ENCODE measurements at places on chromosomes 5 and 9. TPM values are rescaled to one million over a fixed set of nuclear protein-coding genes. Genes with fewer than 3 reads are reported as not detected.

- H3K4me1 ChIP-seq: no peaks in the 10 kb centered on the region
- no peak overlapping the region for H3K4me3 ChIP-seq
- no peak for DNase-seq
Measured at GRCh38 chr9:116075191-116075590, 78.4 kb upstream of the PAPPA start.

DNA sequence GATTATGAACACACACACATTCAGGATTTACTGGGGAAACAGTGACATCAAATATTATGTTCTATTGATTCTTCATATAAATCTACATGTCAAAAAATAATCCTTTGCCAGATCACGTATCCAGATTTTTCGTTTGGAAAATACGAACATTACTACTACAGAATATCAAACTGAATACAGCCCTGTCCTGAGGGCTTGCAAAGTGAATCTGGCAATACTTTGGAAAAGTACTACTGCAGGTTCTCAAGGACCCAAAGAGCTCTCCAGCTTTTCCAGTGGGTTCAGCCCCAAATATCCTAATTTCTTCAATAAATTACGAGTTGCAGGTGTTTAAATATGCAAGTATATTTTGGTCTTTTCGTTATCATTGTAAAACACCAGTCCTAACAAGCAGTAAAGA, 411 bp upstream of the NDUFS4 start:
- peaks cover 5% of the 10 kb centered on the region for H3K4me1 ChIP-seq
- no peak for DNase-seq
- H3K27ac ChIP-seq: peak overlapping the region; percentile 85

DNA sequence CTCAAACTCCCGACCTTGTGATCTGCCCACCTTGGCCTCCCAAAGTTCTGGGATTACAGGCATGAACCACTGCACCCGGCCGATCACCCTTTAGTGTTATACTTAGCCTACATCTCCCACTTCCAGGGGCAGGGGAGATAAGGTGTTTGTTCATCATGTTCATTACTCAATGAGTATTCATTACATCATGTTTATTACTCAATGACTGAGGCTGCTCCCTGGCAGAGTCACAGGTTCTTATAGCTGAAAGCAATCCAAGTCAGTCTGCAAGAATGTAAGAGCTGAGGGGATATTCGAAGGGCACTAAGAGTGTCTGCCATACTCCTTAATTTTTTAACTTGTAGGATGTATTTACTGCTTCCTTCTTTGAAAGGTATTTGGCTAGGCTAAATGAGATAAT, 214.2 kb downstream of the SPATA31D1 start:
- no peaks in the 10 kb centered on the region for H3K36me3 ChIP-seq
- H3K4me1 ChIP-seq: no peaks in the 10 kb centered on the region
- no peaks in the 10 kb centered on the region for H3K27me3 ChIP-seq
- no peak for DNase-seq
- no peak overlapping the region for H3K4me3 ChIP-seq

- no peaks in the 10 kb centered on the region for H3K36me3 ChIP-seq
- no peak for DNase-seq
- H3K27ac ChIP-seq: no peak overlapping the region
- no peak overlapping the region for H3K4me3 ChIP-seq
- H3K4me1 ChIP-seq: no peaks in the 10 kb centered on the region
Measured at GRCh38 chr5:83179966-83180365, 102.6 kb downstream of the XRCC4 start.

DNA sequence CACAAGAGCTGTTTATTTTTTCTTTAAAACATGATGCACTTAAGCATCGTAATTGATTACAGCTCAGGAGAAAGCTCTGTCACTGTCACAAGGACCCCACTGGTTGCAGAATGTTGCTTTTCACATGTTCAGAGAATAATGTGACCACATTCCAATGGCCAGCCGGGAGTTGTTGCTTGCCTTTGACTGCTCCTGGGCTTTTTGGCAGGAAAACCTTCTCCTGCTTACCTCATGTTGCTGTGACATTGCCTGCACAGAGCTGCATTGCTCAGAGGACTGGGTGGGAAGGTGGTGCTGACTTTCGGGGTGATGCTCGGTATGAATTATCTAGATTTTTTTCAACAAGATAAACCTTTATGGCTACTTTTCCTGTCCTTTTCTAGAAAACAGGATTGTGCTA, 88.2 kb downstream of the PALM2AKAP2 start:
- no peak overlapping the region for H3K27ac ChIP-seq
- H3K4me1 ChIP-seq: no peaks in the 10 kb centered on the region
- DNase-seq: no peak
- no peak overlapping the region for H3K4me3 ChIP-seq

DNA sequence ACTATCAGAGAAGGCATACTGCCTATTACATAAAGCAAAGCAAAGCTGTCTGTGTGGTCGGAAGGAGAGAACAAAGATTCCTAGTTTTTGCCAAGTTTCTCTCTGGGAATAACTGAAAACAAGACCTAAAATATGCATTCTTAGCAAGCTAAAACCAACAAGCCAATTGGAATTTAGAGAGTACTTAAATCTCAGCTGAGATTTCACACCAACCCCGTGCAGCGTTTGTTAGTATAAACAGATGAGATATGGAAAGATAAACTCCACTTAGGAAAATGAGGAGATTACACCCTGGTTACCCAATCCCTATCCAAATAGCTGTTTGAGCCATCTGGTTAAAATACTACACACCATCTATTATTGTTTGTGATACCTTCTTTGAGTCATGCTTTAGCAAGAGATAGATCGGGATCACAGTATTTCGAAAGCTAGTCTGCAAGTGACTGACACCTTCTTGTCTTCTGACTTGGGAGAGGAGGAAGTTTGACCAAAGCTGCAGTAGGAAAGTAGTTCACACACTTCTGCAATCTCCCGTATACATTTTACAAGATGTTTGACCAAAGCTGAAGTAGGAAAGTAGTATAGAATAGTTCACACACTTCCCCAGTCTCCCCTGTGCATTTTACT, 18.2 kb downstream of the FAF2 start:
- H3K4me3 ChIP-seq: no peak overlapping the region
- H3K4me1 ChIP-seq: peaks cover 23% of the 10 kb centered on the region
- peaks cover 7% of the 10 kb centered on the region for H3K36me3 ChIP-seq

GRCh38 chr5:171270136-171270535, 38.9 kb upstream of the TLX3 start:
- H3K4me3 ChIP-seq: no peak overlapping the region
- no peaks in the 10 kb centered on the region for H3K4me1 ChIP-seq
- no peaks in the 10 kb centered on the region for H3K27me3 ChIP-seq
- no peak for DNase-seq
- no peaks in the 10 kb centered on the region for H3K36me3 ChIP-seq
- no peak overlapping the region for H3K27ac ChIP-seq

- H3K27me3 ChIP-seq: no peaks in the 10 kb centered on the region
- no peak overlapping the region for H3K27ac ChIP-seq
- H3K4me1 ChIP-seq: no peaks in the 10 kb centered on the region
- DNase-seq: no peak
- H3K36me3 ChIP-seq: no peaks in the 10 kb centered on the region
Measured at GRCh38 chr5:167936944-167937634, 354.4 kb upstream of the WWC1 start.

- H3K36me3 ChIP-seq: no peaks in the 10 kb centered on the region
- H3K4me1 ChIP-seq: no peaks in the 10 kb centered on the region
- H3K4me3 ChIP-seq: no peak overlapping the region
- DNase-seq: no peak
- no peak overlapping the region for H3K27ac ChIP-seq
- H3K27me3 ChIP-seq: no peaks in the 10 kb centered on the region
Measured at GRCh38 chr5:93313672-93314071, 267.3 kb downstream of the NR2F1-AS1 start.

GRCh38 chr5:15300141-15300540, 199.8 kb upstream of the FBXL7 start:
- H3K36me3 ChIP-seq: no peaks in the 10 kb centered on the region
- no peaks in the 10 kb centered on the region for H3K27me3 ChIP-seq
- no peaks in the 10 kb centered on the region for H3K4me1 ChIP-seq
- no peak overlapping the region for H3K27ac ChIP-seq
- H3K4me3 ChIP-seq: no peak overlapping the region
- DNase-seq: no peak

DNA sequence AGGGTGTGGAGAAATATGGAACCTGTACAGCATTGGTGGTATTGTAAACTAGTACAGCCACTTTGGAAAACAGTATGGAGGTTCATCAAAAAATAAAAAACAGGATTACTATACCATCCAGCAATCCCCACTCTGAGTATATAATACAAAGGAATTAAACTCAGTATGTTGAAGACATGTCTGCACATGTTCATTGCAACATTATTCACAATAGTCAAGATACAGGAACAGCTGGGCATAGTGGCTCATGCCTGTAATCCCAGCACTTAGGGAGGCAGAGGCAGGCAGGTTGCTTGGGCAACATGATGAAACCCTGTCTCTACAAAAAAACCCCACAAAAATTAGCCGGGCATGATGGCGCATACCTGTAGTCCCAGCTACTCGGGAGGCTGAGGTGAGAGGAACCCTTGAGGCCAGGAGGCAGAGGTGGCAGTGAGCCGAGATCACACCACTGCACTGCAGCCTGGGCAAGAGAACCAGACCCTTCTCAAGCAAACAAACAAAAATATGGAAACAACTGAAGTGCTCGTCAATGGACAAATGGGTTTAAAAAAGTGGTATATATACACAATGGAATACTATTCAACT, 63.6 kb downstream of the TMEM174 start:
- peaks cover 3% of the 10 kb centered on the region for H3K4me1 ChIP-seq
- no peaks in the 10 kb centered on the region for H3K36me3 ChIP-seq
- H3K27ac ChIP-seq: no peak overlapping the region
- H3K4me3 ChIP-seq: no peak overlapping the region
- peaks cover 59% of the 10 kb centered on the region for H3K27me3 ChIP-seq

GRCh38 chr9:129776566-129776937, 23.7 kb upstream of the PTGES start:
- H3K4me3 ChIP-seq: no peak overlapping the region
- H3K27ac ChIP-seq: peak overlapping the region; percentile 71
- no peaks in the 10 kb centered on the region for H3K36me3 ChIP-seq
- no peaks in the 10 kb centered on the region for H3K27me3 ChIP-seq
- H3K4me1 ChIP-seq: peaks cover 12% of the 10 kb centered on the region
- no peak for DNase-seq

DNA sequence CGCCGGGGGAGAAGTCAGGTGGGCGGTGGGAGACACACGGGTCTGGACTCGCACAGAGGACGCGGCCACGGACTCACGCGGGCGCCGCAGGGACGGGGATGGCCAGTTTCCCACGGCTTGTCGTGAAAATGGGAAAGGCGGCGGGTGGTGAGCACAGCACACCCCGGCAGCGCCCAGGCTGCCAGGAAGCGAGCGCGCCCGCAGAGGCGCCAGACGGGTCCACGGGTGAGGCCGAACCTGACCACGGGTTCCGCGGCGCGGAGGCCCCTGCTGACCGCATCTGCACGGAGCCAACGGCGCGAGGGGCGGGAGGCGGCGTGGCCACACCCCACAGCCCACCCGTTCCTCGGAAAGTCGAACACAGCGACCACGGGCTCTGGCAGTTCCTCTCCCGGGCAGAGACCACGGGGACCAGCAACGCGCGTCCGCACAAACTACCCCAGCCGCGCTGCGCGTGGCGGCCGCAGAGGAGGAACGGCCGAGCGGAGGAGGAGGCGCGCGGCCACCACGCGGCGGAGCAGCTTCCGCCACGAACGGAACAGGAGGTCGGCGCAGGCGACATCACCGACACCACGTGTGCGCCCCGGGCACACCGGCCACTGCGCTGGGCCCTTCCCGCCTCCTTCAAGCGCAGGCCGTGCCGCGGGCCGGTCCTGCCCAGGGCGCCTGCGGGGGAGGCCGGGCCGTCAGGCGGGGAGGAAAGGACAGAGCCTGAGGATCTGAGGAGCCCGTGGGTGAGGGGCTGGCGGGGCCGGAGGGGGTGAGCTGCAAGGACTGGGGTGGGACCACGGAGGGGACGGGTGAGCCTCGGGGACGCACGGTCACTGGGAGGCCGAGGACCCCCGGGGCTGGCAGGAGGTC, 5.6 kb downstream of the EXD3 start:
- no peak overlapping the region for H3K4me3 ChIP-seq
- peaks cover 4% of the 10 kb centered on the region for H3K36me3 ChIP-seq
- H3K27ac ChIP-seq: no peak overlapping the region

DNA sequence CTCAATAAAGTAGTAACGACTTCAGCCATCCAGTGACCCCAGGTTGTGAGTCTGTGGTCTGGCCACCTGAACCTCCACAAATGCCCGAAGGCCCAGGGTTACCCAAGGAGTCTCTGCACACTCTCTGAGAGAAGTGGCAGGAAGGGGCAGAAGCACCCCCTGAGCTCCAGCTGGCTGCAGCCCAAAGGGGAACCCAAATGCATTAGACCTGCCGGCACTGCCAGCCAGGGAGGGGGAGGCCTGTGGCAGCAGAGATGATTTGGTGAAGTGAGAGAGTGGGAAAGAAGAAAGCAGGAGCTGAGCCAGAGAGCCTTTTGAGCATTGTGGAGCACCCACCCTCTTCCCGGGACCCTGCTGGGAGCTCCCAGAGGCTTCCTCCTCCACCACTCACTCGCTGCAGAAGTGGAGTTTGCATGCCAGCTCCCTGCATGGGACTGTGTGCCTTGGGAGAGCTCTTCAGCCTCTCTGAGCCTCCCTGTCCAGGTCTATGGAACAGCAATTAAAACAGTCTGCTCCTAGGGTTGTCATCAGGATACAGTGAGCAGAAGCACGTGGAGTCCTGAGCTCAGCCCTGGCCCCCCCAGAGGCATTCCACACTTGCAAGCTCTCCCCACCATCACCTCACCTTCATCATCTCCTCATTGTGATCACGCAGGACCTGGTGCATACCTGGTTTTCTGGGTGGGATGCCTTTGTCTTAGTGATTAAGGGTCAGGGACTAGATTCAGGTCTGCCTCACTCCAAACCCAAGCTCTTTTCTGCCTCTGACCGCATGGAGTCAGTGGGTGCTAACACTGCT, 13.8 kb upstream of the ANGPTL2 start:
- H3K4me3 ChIP-seq: no peak overlapping the region
- no peaks in the 10 kb centered on the region for H3K36me3 ChIP-seq
- no peak overlapping the region for H3K27ac ChIP-seq

- H3K4me1 ChIP-seq: peaks cover 3% of the 10 kb centered on the region
- DNase-seq: no peak
- H3K27ac ChIP-seq: peak overlapping the region; percentile 83
- H3K36me3 ChIP-seq: peaks cover 5% of the 10 kb centered on the region
Measured at GRCh38 chr5:139481580-139482049, 943 bp downstream of the STING1 start.

GRCh38 chr5:178544166-178544834, 45.9 kb downstream of the COL23A1 start:
- H3K27me3 ChIP-seq: no peaks in the 10 kb centered on the region
- H3K4me1 ChIP-seq: no peaks in the 10 kb centered on the region
- H3K4me3 ChIP-seq: no peak overlapping the region

The SPINK13 gene
- not detected for polyA plus RNA-seq

The PCDHB10 gene
- polyA plus RNA-seq: 2.9 TPM

The ECM2 gene
- polyA plus RNA-seq: 9.8 TPM

The PPP2R2B gene
- 8.0 TPM for polyA plus RNA-seq

The CATSPER3 gene
- 1.4 TPM for polyA plus RNA-seq

The GRAMD2B gene
- 54.2 TPM for polyA plus RNA-seq

The PCDHGA11 gene
- 1.4 TPM for polyA plus RNA-seq

The PPIC gene
- 25.3 TPM for polyA plus RNA-seq

The DMRT3 gene
- polyA plus RNA-seq: not detected

The SLC23A1 gene
- 49.8 TPM for polyA plus RNA-seq
